Stimulated activated CD4-positive, alpha-beta T cell treated with anti-CD3 and anti-CD28 coated beads, Interleukin-4, amount 100 ng/mL, for 4 hours (primary cell): ENCODE measurements at places on chromosomes 2 and 18.

DNA sequence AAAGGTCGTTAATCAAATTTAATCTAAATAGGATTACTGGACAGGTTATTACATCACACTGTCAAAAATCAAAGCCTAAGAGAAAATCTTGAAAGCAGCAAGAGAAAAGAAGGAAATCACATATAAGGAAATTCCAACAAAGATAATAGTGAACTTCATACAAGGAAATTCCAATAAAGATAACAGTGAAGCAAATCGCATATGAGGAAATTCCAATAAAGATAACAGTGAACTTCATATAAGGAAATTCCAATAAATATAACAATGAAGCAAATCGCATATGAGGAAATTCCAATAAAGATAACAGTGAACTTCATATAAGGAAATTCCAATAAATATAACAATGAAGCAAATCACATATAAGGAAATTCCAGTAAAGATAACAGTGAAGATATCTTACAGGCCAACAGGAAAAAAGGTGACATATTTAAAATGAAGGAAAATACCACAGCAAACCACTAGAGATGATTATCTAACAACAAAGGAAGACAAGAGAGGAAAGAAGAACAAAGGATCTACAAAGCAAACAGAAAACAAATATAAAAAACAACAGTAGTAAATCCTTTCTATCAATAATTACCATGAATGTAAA lies 787.7 kb downstream of the CCDC85A start:
- DNase-seq = no peak

- DNase-seq = no peak
Observed at GRCh38 chr2:165197346-165197745, 6.5 kb downstream of the SCN3A start.

GRCh38 chr2:104888489-104889258 lies 34.8 kb downstream of the POU3F3 start:
- DNase-seq = no peak

DNA sequence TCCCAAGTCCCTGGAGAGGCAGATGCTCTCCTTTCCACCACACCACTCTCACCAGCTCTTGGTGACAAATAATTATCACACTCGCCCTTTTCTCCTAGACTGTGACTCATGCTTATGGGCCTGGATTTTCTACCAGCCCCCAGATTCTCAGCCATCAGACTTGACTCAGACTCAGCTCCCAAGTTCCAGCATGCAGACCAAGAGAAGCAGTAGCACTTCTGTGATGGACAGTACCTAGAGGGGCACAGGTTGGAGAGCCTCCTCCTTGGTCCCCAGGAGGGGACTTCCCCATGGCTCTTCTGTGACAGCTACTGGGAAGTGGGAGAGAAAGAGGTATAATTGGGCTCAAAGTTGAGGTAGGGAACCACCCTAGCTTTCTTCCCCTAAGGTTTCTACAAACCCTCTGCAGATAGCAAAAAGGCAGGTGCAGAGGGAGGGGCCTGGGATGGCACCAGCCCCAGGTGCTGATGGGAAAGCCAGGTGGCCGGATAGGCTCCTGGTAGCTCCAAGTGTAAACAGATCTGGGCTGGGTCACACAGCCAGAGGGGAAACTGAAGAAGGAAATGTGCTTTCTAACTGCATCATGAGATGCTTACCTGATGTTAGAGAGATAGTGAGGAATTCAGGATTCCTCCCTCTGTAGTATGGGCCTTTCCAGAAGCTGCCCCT lies 4.1 kb downstream of the TCF23 start:
- DNase-seq = no peak

- no peak for DNase-seq
Observed at GRCh38 chr18:56770097-56770496, 118.9 kb downstream of the WDR7 start.

DNA sequence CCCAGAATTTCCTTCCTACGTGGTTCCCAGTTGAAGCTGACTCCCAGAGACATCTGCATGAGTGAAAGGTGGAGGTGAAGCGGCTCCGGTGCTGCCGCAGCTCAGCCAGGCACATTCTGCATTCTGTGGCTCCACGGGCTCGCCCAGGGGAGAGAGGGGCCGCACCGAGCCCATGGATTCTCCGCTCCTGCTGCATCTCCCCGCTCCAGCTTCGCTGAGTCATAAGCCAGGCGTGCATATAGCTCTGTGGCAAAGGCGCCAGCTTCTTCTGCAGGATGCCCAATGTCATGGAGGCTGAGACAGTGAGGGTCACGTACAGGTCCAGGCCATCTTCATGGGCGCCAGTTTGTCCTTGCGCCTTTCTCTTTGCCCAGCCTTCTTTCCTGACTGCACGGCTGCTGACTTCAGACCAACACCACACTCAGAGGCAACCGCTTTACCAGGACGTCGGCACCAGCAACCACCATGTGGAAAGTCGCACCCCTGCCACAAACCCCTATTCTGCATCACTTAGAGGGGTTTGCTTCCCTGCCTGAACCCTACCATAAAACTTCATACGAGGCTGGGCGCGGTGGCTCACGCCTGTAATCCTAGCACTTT lies 215.7 kb downstream of the MGAT5 start:
- DNase-seq = no peak

GRCh38 chr2:59174536-59175243 lies 933.6 kb upstream of the FANCL start:
- DNase-seq = no peak

DNA sequence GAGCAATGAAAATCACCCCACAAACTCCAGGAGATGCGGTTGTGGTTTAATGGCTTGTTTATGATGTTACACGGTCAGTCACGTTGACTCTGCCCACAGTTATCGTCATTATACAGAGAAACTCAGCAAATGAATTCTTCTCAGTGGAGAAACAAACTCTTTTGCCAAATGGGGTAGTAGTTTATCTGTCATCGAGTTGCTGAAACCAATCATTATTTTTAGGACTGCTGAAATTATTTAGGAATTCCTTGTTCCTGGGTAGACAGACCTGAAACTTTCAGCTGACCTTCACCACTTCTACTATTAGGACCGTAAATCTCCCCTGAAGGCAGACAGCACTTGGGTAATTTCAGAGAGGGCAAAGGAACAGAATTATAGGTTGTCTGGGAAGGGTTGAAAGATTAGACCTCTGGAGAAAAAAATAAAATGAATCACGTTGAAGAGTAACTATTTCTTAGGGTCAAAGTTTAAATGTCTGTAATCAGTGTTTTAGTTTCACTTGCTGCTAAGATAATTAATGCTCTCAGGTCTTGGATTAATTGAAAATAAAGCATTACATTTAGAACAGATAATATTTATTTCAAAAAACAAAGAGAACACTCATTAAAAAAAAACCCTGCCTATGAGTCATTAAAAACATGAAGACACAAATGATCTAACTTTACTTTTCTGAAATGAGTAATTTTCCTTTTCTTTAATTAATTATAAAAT lies 52.1 kb upstream of the LYPD6 start:
- DNase-seq = no peak
